ENCODE measurements at places on chromosomes 3 and 15. TPM values are rescaled to one million over a fixed set of nuclear protein-coding genes. Genes with fewer than 3 reads are reported as not detected.
A peak's percentile ranks its signal among the peaks of the same experiment; 100 is the strongest.

DNA sequence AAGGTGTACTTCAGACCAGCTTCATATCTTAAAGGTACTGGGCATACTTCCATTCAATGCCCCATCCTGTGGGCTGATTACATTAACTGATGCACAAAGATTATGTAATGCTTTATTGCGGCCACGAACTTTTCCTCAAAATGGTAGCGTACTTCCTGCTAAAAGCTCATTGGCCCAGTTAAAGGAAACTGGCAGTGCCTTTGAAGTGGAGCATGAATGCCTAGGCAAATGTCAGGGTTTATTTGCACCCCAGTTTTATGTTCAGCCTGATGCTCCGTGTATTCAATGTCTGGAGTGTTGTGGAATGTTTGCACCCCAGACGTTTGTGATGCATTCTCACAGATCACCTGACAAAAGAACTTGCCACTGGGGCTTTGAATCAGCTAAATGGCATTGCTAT is 3.4 kb downstream of the SKIL start:
- peaks cover 36% of the 10 kb centered on the region for H3K36me3 ChIP-seq
- H3K4me3 ChIP-seq = peak overlapping the region; percentile 99
- H3K4me1 ChIP-seq = peaks cover 54% of the 10 kb centered on the region
- no peak overlapping the region for H3K27ac ChIP-seq

DNA sequence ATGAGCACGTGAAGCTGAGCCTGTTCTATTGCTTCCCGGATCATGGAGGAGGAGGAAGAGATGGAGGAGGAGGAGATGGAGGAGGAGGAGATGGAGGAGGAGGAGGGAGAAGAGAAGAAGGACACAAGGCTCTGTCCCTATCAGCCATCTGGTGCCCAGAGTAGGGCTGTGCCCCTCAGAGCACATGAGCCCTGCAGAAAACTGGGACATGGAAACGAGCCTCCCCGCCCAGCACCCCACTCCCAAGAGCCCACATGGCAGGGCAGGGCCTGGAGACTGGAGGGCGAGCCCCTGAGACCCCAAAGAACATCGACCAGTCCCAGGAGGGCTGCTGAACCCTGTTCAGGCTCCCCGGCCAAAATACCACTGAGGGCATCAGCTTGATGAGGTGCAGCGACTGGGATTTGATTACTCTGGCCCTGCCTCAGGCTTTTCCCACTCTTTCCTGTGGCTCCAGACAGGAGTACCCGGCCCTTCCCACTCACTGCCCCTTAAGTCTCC is 285.6 kb downstream of the UACA start:
- DNase-seq = no peak
- no peak overlapping the region for H3K27ac ChIP-seq
- H3K4me1 ChIP-seq = peaks cover 28% of the 10 kb centered on the region
- H3K36me3 ChIP-seq = no peaks in the 10 kb centered on the region
- H3K4me3 ChIP-seq = no peak overlapping the region

The IL17RD gene
- 5.8 TPM for total RNA-seq

GRCh38 chr3:89314454-89315098 is 207.2 kb downstream of the EPHA3 start:
- no peak for DNase-seq
- H3K27me3 ChIP-seq = no peaks in the 10 kb centered on the region
- no peak overlapping the region for H3K27ac ChIP-seq
- H3K4me3 ChIP-seq = no peak overlapping the region
- H3K4me1 ChIP-seq = no peaks in the 10 kb centered on the region
- H3K36me3 ChIP-seq = no peaks in the 10 kb centered on the region

DNA sequence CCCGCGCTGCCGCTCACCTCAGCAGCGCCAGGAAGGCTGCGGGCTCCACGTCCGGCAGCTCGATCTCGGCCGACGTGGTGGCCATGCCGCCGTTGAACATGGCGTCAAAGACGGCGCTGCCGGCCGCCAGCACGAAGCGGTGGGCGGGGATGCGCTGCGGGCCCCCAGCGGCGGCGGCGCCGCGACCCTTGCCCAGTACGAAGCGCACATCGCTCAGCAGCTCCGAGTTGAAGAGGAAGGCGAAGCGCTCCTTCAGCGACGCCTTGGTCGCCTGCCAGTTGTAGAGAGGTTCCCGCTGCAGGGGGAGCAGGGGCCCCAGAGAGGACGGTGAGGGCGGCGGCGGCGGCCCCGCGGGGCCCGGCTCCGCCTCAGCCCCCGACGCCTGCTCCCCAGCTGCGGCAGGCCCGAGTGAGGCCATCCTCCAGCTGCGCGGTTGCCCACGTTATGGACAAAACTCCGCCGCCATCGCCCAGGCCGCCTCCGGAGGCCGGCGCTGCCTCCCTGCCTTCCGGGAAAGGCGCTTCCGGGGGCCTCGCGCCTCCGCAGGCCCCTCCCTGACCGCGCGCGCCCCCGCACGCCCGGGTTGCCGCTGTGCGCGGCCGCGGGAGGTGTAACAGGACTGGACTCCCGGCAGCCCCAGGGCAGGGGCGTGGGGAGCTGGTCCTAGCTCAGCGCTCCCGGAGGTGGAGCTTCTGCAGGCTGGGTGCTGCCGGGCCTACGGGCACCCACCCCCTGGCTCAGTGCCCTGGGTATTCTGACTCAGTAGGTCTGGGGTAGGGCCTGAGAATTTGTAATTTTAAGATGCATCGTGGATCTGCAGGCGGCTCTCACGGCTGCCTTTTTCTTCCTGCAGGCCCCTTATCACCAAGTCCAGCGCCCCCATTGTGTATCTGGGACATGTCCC is at the start of gene BTBD1:
BTBD1 (minus strand) TSS at position 519 of the 904 bp plus-strand sequence; CDS start at position 418, 101 bp downstream.
- peak within 1 kb of the TSS; percentile 97 for H3K27ac ChIP-seq
- H3K4me3 ChIP-seq = peak within 1 kb of the TSS; percentile 83
- no peaks in the 10 kb centered on the region for H3K36me3 ChIP-seq
- peaks cover 50% of the 10 kb centered on the region for H3K4me1 ChIP-seq

DNA sequence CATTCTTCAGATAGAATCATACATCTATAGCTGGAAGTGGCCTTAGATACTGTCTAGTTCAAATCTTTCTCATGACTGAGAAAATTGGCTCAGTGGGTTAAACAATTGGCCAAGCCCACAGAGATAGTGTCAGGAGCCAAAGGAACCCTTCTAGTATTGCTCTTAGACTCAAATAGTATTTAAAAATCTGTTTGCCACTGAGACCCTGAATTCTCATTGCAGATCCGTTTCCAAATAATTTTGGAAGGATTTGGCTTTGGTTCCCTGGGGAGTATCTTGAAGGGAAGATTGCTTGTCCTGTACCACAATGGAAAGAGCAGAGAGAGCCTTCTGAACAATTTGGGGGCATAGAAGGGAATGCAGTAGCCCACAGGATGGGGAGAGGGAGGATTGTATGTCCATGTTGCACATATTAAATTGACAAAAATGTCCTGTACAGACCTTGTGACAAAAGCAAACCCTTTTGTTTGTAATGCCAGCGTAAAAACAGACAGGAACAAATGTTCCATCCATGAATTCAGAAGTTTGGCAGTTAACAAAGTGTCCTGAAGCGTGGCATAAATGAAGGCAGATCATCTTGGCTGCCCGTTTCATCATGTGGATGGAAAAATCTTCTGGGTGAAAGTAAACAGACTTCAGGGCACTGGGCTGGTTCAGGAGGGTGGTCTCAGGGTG is 156.4 kb upstream of the RASGRP1 start:
- no peaks in the 10 kb centered on the region for H3K4me1 ChIP-seq
- no peaks in the 10 kb centered on the region for H3K36me3 ChIP-seq
- H3K27ac ChIP-seq = no peak overlapping the region
- no peak for DNase-seq

GRCh38 chr3:151895478-151896241 is 22.2 kb downstream of the SUCNR1 start:
- H3K4me1 ChIP-seq = peaks cover under 1% of the 10 kb centered on the region
- DNase-seq = no peak
- H3K4me3 ChIP-seq = no peak overlapping the region
- H3K27ac ChIP-seq = no peak overlapping the region

- no peaks in the 10 kb centered on the region for H3K27me3 ChIP-seq
- peaks cover 20% of the 10 kb centered on the region for H3K36me3 ChIP-seq
- no peak for DNase-seq
- H3K4me3 ChIP-seq = no peak overlapping the region
- H3K27ac ChIP-seq = no peak overlapping the region
Observed at GRCh38 chr3:123553536-123553935, 31.3 kb downstream of the HACD2 start.

DNA sequence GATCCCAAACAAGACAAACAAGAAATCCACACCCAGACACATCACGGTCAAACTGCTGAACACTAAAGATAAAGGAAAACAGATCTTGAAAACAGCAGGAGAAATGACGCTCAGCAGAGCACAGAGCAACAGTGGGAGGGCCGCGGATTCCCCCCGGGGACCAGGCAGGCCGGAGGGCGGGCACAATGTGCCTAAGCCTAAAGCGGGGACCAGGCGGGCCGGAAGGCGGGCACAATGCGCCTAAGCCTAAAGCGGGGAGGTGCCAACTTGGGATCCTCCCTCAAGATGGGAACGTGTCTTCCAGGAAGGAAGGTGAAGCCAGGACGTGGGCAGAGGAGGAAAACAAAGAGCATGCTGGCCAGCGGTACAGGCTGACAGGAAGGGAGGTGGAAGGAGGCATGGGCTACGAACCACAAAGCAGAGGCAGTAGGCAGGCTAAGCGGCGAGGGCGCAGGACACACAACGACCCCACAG is 31.1 kb downstream of the CYFIP1 start:
- no peaks in the 10 kb centered on the region for H3K27me3 ChIP-seq
- peak overlapping the region; percentile 30 for H3K4me3 ChIP-seq
- DNase-seq = peak; percentile 74
- H3K4me1 ChIP-seq = peaks cover 81% of the 10 kb centered on the region

The CYP8B1 gene
- total RNA-seq = not detected

GRCh38 chr3:54988838-54989630 is 61.2 kb upstream of the LRTM1 start:
- H3K4me1 ChIP-seq = peaks cover 17% of the 10 kb centered on the region
- no peaks in the 10 kb centered on the region for H3K27me3 ChIP-seq
- H3K4me3 ChIP-seq = no peak overlapping the region
- peak; percentile 39 for DNase-seq
- peak overlapping the region; percentile 74 for H3K27ac ChIP-seq

The VGLL3 gene
- 3.3 TPM for total RNA-seq

- H3K36me3 ChIP-seq = no peaks in the 10 kb centered on the region
- H3K4me3 ChIP-seq = no peak overlapping the region
- H3K4me1 ChIP-seq = peaks cover 11% of the 10 kb centered on the region
- no peak overlapping the region for H3K27ac ChIP-seq
- no peak for DNase-seq
Observed at GRCh38 chr3:188446766-188447165, 292.8 kb downstream of the LPP start.

The ZIC4 gene
- total RNA-seq = not detected

DNA sequence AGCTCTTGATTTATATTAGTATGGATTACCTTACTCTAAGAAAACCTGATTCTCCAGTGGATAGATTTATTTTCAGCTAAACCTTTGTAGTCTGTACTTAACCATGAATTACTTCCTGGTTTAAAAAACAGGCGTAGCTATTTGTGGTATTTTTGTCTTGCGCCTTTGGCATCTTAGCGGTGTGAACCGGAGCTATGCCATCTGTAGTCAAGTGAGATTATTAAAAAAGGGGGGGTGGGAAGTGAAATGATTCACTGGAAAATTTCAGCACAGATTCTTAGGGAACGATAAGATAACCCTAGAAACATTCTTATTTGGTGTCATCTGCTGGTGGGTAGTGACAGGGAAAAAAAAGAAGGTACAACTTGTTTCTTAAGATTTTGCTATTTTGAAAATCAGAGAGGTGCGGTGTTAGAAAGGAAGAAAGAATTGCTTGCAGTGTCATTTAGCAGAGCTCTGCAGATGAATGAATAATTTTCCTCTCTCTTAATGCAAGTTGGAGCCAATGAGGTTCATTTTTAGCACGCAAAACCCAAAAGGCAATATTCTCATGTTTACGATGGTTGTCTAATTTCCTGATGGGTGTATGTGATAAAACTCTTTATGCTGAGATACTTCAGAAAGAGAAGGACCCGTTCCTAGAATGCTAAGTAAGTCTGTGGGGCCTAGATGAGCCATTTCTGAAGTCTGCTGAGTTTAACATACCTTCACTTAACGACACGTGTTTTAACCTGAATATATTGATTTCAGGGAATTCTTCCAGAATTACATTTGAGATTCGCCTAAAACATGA is 44.0 kb downstream of the PSMD6 start:
- peaks cover 13% of the 10 kb centered on the region for H3K4me1 ChIP-seq
- no peak overlapping the region for H3K4me3 ChIP-seq
- no peak for DNase-seq
- H3K27ac ChIP-seq = no peak overlapping the region
- no peaks in the 10 kb centered on the region for H3K27me3 ChIP-seq
- H3K36me3 ChIP-seq = no peaks in the 10 kb centered on the region

GRCh38 chr3:123720638-123721037 is 135.8 kb upstream of the HACD2 start:
- no peaks in the 10 kb centered on the region for H3K36me3 ChIP-seq
- no peaks in the 10 kb centered on the region for H3K27me3 ChIP-seq
- peaks cover 25% of the 10 kb centered on the region for H3K4me1 ChIP-seq

- DNase-seq = no peak
- no peaks in the 10 kb centered on the region for H3K36me3 ChIP-seq
- H3K4me3 ChIP-seq = no peak overlapping the region
- no peaks in the 10 kb centered on the region for H3K27me3 ChIP-seq
Observed at GRCh38 chr3:105014631-105015030, 352.1 kb upstream of the ALCAM start.

DNA sequence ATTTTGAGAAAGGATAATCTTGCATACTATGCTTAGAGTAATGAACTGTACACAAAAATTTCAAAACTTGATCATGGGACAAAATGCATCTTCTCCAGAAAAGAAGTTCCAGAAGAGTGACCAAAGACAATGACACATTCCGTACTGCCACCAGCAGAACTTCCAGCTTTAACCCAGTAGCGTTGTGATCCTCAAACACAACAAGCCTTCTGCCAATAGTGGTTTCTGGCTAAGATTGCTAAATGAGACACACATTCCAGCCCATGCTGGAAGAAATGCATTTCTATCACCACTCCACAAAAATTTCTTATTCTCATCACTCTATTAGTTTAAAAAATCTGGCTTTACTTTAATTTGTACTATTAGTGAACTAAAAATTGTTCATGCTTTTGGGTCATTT is 334.9 kb downstream of the TBC1D5 start:
- no peaks in the 10 kb centered on the region for H3K27me3 ChIP-seq
- DNase-seq = no peak
- no peaks in the 10 kb centered on the region for H3K4me1 ChIP-seq
- no peak overlapping the region for H3K27ac ChIP-seq
- no peak overlapping the region for H3K4me3 ChIP-seq

- peak overlapping the region; percentile 17 for H3K27ac ChIP-seq
- DNase-seq = no peak
- H3K27me3 ChIP-seq = no peaks in the 10 kb centered on the region
- H3K36me3 ChIP-seq = no peaks in the 10 kb centered on the region
- no peak overlapping the region for H3K4me3 ChIP-seq
- peaks cover 51% of the 10 kb centered on the region for H3K4me1 ChIP-seq
Observed at GRCh38 chr3:11548721-11549131, 95.0 kb downstream of the VGLL4 start.

The KCNAB1 gene
- 2.5 TPM for total RNA-seq

The ISL2 gene
- total RNA-seq = not detected

- H3K36me3 ChIP-seq = peaks cover 4% of the 10 kb centered on the region
- H3K4me1 ChIP-seq = no peaks in the 10 kb centered on the region
Observed at GRCh38 chr3:124964387-124964786, 29.8 kb upstream of the MUC13 start.

The OR5K2 gene
- not detected for total RNA-seq

All from heart right ventricle (tissue), 16 donors.